Stimulated activated CD4-positive, alpha-beta T cell treated with anti-CD3 and anti-CD28 coated beads, TNF-alpha, amount 100 ng/mL, for 1 hour (primary cell): ENCODE measurements at places on chromosomes 5 and 9.
A peak's percentile ranks its signal among the peaks of the same experiment; 100 is the strongest.

- DNase-seq = no peak
These were observed 9.5 kb downstream of the SH3PXD2B start for GRCh38 chr5:172444626-172445365.

GRCh38 chr5:62284946-62285891 is 20.8 kb upstream of the KIF2A start:
- peak; percentile 37 for DNase-seq

GRCh38 chr9:107137495-107138202 is 145.4 kb upstream of the RAD23B start:
- DNase-seq = no peak

DNA sequence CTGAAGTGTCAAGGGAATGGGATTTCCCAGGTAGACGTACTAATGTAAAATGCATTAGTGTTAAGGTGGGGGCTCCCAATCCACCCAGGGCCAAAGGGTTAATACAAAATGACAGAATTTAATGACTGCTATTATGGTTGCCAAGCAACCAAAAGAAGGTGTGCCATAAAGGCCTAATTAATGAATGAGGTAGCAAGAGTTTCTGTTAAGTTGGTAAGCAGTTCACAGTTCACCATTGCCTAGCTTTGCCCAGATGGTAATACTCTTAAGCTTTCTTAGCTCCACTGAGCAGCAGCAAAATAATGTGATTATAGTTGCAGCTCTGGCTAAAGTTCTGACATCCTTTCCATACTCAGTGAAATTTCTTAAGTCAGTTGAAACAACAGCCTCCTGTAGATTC is 211.7 kb downstream of the DENND1A start:
- no peak for DNase-seq

DNA sequence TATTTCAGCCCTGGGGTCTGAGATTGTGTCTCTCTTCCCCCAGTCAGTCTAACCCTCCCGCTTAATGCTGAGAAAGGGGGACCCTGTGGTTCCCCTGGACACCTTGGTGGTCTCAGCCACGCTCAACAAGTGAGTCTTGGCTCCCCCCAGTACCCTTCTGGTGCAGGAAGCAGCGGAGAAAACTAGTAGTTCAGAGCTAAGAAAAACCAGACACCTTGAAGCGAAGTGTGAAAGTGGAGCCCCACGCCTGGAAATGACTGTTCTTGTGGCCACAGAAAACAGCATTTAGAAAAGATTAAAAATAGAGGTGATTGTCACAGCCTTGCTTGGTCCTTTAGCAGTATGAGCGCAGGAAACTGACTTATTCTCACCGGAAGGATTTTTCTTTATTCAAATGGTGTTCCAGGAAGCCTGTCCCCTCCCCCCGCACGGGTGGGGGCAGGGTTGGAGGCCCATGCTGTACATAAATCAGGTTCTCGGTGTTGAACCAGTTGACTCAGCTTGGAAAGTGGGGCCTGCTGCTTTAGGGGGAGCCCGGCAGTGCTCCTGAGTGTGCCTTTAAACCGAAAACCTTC is 8.1 kb downstream of the ARPC5L start:
- peak; percentile 35 for DNase-seq

GRCh38 chr9:105117234-105117633 is 127.2 kb upstream of the SLC44A1 start:
- DNase-seq = no peak

DNA sequence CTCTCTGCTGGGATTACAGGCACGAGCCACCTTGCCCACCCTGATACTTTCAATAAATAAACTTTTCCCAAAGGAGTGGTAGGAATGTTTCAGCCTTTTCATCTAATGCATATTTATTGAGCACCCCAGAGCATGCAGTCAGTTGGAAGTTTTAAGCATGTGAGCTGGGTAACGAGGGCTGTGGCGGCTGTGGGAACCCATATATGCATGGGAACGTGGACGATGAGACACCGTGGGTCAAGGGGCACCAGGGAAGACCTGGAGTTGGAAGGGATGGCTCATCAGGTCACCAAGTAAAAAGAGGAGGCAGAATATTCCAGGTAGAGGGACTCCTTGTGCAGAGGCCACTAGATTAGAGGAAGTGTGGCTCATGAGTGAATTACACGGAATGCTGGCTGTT is 64.7 kb downstream of the ANKRD33B start:
- DNase-seq = no peak

GRCh38 chr5:118891252-118891651 is 97.1 kb downstream of the DTWD2 start:
- DNase-seq = no peak

GRCh38 chr9:92661743-92662142 is 8.2 kb downstream of the IPPK start:
- DNase-seq = no peak

- no peak for DNase-seq
These were observed 190.3 kb downstream of the TLE1 start for GRCh38 chr9:81499021-81499454.

GRCh38 chr5:66441351-66441750 is 154.8 kb upstream of the MAST4 start:
- DNase-seq = no peak

- DNase-seq = no peak
These were observed 94.8 kb downstream of the LHFPL2 start for GRCh38 chr5:78553580-78554353.
